ENCODE measurements at places on chromosomes 11 and 22.

DNA sequence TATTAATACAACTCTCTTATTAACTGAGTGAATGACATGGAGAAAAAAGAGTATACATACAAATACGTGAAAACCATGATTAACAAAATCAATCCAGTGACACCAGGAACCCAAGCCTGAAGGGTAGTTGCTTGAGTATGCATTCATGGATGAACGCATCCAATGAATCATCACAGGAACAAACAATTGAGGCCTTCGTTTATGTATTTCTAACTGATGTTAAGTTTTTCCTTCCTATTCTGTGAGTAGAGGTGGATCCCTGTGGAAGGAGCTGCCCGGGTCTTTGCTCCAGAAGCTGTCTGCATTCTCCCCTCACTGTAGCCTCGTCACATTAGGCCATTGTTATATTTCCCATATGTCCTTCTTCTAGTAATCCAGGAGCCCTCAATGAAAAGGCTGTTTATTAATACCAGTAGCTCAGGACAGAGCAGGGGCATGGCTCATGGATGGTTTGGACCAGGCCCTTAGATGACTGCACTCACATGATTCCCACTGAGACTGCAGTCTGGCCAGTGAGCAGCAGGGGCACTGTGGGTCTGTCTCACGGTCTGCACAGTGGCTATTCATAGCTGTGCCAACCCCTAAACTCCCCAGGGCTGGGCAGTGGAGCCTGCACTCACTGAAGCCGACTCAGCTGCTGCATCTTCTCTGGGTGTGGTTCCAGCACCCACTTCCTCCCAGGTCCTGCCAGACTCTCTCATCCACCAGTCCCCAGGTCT is 128.1 kb upstream of the TOP3B start:
- DNase-seq: no peak

- no peak for DNase-seq
These were observed 2.1 kb upstream of the CACNA1I start for GRCh38 chr22:39568278-39568981.

- no peak for DNase-seq
These were observed 7.6 kb upstream of the JHY start for GRCh38 chr11:122874991-122875390.

DNA sequence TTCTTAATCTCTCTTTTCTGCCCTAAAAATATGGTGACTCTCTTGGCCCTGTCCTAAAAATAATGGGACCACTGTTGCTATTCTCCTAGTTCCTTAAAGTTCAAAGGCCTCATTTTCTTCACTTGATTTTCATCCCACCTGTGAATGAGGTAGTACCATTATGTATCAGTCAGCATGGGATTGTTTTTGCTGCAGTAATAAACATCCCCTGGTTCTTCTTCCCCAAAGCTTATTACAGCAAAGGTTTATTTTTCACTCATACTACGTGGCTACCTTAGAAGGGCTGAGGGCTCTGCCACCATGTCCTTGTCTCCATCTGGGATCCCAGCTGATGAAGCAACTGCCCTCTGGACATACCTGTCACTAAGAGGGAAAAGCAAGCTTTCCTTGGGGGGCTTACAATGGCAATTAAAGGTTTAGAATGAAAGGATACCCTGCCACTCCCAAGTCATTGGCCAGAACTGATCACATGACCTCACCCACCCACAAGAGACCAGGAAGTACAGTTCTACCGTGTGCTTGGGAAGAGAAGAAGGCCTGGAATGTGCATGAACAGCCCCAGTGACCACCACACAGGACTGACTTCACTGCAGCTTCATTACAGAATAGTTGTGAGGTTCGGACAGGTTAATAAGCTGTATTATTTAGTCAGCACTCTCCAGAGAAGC is 7.8 kb downstream of the TTC38 start:
- DNase-seq: no peak

DNA sequence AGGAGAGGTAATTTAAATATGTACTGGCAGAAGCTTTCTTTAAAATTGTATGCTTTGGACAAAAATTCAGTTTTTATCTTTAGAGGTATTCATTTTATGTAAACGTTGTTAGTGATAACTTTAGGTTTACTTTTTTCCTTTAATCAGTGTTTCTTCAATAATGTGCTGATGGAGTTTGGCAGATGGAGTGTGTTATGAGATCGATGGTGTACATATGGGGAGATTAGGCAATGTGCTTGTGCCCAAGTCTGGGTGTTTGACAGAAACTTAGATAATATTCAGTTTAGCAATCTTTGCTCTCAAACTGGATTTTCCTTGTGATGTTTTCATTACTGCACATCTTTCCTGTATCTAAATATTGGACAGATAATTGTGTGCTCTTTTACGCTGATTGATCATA is 425.4 kb downstream of the JRKL start:
- no peak for DNase-seq

GRCh38 chr11:107247167-107247861 is 210.3 kb downstream of the CWF19L2 start:
- DNase-seq: no peak

All from cerebellar nuclear complex (tissue), 1 donor.